ENCODE measurements at places on chromosomes 6 and 20.

- no peak for DNase-seq
Observed at GRCh38 chr6:145090801-145091585, 644.3 kb downstream of the EPM2A start.

DNA sequence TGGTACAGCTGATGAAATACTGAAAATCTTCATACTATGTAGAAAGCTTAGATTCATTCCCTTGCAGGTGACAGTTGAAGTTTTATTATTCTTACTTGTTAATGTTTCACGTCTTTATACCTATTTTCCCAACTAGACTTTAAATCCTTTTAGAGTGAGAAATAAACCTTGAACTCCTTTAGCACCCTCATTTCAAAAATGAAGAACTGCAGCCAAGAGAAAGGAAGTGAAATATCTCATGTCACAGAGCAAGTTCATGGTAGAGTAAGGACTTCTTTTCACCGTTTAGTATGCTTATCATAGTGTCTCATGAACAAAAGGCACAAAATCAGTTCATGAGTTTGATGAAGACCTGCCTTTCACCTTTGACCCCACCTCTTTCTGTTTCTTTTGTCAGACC lies 38.5 kb downstream of the ORC3 start:
- no peak for DNase-seq

DNA sequence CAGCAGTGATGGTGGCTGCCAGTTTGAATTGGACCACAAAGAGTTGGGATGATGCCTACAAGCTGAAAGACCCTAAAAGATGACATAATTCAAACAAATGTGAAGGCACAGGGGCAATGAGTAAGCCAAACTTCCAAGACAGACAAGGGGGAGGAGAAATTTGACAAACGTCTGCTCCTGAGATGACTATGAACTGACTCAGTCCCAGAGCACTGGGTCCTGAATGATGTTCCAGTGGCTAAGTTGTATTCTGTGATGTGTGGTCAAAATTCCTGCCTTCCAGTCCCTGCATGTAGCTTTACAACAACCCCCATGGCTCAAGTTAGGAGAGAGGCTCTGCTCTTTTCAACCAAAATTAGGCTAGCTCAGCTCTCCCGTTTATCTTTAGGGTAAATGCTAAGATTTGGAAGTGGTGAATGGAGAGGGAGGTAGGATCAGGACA lies 86.1 kb upstream of the SIRPA start:
- no peak for DNase-seq

DNA sequence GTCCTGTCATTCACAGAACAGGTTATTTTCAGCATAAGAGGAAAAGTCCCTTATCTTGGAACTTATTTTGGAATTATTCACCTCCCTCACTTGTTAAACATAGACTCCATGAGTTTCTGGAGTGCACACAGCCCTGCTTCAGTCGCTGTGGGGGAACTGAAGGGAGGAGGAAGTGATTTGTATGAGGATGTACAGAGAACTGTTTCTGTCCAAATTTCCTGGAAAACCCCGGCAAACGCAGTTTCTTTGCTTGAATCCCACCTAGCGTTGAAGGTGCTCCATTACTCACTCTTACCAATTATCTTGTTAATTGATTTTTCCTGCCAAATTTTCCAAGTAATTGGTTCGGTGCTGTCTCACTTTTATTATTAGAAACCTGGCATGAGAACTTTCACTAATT lies 78.0 kb upstream of the AGPAT4 start:
- DNase-seq: no peak

DNA sequence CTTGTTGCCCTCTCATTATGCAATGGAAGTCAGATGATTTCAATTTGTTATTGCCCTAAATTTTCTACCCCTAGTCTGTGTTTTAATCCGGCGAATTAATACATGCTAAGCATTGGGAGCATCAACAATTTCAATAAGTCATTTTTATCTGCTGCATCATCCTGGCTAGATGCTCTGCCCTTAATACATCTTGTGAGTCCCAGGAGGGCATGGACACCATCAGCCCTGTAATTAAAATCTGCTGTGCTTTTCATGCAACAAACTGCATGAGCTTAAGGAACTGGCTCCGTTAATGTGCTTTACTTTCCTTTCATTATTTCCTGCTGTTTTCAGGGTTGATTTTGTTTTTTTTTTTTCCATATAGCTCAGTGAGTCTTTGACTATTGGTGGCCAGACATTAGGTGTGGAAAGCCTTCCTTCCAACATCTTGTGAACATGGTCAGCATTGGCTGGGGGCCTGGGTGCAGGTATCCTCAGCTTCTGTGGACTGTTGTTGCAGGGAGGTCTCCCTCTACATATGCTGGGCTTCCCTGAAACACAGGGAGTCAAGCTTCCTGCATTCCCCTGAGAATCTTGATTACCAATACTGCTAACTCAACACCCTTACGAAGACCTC lies 8.5 kb upstream of the PBOV1 start:
- DNase-seq: no peak

DNA sequence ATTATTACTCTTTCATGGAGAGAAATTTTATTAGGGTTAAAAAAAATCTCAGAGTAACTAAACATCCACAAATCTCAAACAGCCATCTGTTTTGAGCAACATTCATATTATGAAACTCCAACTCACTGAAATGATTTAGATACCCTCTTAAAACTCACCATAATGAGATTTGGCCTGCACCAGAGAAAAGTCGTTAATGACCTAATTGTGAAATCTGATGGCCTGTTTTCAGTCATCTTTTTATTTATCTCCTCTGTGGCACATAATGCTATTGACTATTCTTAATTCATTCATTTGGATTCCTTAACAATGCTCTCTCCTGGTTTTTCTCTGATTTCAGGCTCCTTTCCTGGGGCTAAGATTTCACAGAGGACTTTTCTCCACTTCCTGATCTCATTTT lies 192.7 kb downstream of the RNF144B start:
- DNase-seq: no peak

DNA sequence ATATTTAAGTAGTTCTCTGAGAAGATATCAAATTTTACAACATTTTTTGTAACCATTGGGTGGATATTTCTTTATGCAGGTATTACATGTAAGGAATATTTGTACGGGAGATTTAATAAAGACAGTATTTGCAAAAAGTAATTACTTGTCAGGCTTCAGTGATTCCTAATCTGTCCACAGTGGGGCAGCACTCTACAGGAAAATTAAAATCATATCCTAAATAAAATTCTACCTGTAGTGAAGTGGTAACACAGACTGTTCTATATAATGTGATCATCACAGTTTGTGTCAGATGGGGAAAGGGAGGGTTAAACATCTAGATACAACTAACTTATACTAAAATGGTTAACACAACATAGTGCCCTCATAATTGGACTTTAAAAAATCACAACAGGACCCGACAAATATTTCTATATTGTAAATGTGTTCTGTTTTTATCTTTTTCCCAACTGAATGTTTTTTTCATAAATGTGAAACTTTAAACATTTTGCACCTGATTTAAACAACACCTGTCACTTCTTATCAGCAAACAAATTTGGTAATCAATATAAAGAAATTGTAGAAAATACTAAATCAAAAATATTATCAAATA lies 145.6 kb upstream of the MANEA start:
- no peak for DNase-seq

GRCh38 chr6:5138995-5139827 lies 54.1 kb downstream of the PPP1R3G start:
- no peak for DNase-seq

- no peak for DNase-seq
Observed at GRCh38 chr6:36685926-36686667, 7.6 kb downstream of the CDKN1A start.

DNA sequence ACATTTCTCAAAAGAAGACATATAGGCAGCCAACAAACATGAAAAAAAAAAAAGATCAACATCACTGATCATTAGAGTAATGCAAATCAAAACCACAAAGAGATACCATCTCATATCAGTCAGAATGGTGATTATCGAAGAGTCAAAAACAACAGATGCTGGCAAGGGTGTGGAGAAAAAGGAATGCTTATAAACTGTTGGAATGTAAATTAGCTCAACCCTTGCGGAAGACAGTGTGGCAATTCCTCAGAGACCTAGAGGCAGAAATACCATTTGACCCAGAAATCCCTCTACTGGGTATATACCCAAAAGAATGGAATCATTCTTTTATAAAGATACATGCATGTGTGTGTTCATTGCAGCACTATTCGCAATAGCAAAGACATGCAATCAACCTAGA lies 303.8 kb upstream of the THEMIS start:
- DNase-seq: no peak

- no peak for DNase-seq
Observed at GRCh38 chr20:61936701-61937131, 129.0 kb downstream of the TAF4 start.
